ENCODE measurements at places on chromosomes 2 and 18. TPM values are rescaled to one million over a fixed set of nuclear protein-coding genes. Genes with fewer than 3 reads are reported as not detected.

- DNase-seq = no peak
Observed at GRCh38 chr2:28567061-28567471, 71.2 kb downstream of the PLB1 start.

- DNase-seq = no peak
Observed at GRCh38 chr2:30960213-30960612, 153.0 kb upstream of the CAPN13 start.

Gene IL36RN
- total RNA-seq = not detected

Gene C1GALT1C1L
- 0.92 TPM for total RNA-seq

Gene GALR1
- 0.09 TPM for total RNA-seq

All from mucosa of gallbladder (tissue), 1 donor.